ENCODE measurements at places on chromosomes 4 and X.

DNA sequence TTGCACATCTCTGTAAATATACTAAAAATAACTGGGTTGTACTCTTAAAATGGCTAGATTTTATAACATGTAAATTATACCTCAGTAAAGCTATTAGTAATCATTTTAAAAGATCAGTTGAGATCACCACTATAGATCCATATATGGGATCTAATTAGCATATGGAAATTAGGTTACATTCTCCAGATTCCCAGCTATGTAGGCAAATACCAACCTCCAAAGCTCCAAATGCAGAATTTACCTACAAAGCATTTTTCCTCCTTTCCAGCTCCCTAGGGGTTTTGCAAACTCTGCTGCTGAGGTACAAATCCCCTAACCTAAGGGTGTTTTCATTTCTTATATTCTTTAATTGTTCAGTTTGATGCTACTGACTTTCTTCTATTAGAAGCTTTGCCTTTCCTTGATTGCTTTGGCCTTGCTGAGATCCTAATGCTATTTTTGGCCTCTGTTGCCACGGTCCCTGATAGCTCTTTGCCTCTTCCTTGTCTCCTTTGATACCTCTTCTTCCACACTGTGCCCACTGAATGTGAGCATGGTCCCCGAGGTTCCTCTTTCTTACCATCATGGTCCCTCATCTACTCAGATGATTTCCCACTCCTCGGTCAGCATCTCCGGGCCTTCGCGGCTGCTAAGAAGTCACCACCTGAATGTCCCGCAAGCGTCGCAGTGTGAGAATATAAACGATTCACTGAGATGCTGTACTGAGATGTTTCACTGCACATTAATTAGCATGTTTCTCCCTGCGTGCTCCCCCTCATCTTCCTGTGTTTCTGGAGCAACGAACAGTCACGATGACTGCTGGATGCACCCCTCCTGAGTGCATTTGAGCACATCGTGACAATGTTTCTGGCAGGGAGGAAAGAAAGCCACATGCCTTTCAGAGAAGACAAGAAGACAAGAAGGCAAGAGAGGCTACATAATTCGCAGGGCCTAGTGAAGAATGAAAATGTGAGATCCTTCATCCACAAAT, 23.8 kb downstream of the ENPP6 start:
- no peak for DNase-seq

DNA sequence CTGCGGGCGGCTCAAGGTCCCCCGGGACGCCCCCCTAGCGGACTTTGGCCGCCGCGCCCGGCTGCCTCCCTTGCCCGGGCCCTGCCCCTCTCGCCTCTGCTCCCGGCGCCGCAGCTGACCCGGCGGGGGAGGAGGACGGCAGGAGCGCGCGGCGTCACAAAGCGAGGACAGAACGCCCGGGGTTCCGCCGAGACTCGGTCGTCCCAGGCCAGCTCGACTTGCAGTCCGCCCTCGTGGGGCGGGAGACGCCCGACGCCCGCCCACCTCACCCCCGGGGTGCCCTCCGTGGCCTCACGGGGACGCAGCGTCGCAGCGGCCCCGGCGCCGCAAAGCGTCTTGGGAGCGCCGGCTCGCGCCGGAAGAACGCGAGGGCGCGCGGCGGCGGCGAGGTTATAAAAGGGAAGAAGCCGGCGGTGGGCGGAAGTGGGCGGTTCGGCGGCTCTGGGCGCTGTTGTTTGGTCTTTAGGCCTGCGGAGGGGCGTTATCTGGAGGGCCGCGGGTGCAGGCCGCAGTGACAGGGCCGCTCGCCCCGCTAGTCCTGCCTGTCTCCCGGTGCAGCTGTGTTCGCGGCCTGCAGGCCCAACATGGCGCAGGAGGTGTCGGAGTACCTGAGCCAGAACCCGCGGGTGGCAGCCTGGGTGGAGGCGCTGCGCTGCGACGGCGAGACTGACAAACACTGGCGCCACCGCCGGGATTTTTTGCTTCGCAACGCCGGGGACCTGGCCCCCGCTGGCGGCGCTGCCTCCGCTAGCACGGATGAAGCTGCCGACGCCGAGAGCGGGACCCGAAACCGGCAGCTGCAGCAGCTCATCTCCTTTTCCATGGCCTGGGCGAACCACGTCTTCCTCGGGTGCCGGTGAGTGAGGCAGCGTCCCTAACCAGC, at the start of gene CDKN2AIP:
Gene CDKN2AIP, plus strand, starts transcription at position 423 of the 883 bp plus-strand sequence. Its CDS starts 162 bp downstream, at position 585.
- DNase-seq, result peak; percentile 95

- peak; percentile 77 for DNase-seq
These were observed 104.1 kb downstream of the ZAR1 start for GRCh38 chr4:48594180-48594579.

DNA sequence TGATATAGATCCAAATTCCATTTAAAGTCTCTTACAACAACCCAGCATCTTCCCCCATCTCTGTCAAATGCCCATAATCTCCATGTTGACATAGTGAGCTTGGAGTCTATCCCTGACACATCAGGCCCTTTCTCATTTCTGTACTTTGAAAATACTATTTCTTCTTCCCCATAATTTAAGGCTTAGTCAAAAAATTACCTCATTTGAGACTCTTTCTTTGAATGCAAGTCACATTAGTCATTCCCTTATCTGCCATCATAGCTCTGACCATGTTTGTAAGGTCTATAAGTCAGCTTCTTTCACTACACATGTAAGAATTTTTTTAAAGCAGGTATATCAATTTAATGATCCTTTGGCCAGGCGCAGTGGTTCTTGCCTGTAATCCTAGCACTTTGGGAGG, 99.9 kb downstream of the DDX60 start:
- DNase-seq, result no peak

GRCh38 chr4:186297013-186297645, 31.1 kb downstream of the F11 start:
- no peak for DNase-seq

DNA sequence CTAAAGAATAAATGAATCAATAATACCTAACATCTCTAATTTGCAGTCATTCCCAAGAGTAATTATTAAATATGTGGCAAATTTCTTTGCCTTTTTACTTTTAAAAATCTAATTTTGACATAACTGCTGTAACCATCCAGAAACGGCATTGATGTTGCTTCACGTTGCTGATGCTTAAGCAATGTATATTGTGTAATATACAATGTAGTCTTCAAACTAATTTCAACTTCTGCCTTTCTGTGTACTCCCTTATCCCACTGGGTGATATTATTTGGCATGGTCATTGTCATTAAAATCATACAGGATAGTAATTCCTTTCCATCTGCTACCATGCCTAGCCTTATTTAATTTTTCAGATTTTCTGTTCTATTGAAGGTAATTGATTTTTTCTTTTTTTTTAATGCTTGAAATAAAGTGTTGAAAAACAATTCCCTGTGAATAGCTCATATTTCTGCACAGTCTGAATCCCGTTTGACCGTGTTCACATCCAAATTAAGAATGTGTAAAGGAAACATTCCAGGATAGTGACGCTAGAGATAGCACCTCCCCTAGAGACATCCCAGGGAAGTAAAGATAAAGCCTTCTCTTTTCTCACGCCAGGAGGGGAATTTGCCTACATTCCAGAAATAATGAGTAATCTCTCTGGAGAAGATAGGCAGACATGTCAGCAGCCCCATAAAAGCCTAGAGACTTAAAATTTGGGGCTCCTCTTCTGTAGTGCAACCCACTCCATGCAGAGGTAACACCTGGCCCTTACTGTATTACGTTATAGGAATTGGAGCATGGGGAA, 8.6 kb downstream of the FAM200B start:
- DNase-seq, result peak; percentile 19

DNA sequence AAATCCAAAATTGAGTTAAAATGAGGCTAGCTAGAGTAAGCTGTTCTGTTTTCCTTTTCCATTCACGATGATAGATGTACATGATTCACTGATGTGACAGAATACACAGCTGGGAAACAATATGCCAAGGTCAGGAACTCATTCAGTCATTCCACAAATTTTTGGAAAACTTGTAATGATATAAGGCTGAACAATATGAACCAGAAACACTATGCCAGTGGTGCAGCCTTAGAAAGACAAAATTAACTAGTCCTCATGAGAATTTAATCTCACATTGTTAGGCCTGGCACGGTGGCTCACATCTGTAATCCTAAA, 50.0 kb upstream of the NDST3 start:
- no peak for DNase-seq

DNA sequence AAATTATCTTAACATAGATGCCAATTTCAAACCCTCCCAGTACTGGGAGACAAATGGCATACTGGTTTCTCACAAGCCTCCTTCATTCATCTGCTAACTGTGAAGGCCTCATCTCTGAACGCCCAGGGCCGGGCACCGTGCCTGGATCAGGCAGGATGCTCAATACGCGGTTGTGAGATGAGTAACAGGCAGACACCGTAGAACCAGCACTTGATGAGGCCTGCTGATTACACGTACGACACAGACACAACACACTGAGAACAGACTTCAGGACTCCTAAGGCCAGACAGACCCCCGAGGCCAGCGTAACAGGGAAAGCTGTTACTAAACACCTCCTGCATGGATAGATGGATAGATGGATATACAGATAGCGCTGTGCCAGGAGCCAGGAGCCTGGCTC, 154.6 kb downstream of the AFAP1 start:
- DNase-seq, result no peak

GRCh38 chr4:53908661-53909078, 155.7 kb downstream of the CHIC2 start:
- DNase-seq, result peak; percentile 59

DNA sequence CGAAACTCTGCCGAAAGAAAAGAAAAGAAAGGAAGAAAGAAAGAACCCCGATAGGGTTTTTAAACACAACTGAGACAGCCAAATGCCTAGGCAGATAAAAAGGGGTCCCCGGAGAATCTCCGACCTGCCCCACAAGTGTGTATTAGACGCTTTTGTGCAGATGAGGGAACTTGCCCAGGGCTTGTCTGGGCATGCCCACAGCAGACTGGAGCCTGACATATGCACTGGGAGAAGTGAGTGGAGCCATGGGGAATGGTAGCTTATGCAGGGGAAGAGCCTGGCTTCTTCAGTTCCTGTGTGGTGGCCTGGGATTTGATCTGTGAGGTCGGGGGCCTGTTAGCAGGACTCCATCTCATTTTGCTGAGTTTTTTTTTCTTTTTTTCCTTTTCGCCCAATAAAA, 199.0 kb downstream of the GPC3 start:
- DNase-seq, result no peak

DNA sequence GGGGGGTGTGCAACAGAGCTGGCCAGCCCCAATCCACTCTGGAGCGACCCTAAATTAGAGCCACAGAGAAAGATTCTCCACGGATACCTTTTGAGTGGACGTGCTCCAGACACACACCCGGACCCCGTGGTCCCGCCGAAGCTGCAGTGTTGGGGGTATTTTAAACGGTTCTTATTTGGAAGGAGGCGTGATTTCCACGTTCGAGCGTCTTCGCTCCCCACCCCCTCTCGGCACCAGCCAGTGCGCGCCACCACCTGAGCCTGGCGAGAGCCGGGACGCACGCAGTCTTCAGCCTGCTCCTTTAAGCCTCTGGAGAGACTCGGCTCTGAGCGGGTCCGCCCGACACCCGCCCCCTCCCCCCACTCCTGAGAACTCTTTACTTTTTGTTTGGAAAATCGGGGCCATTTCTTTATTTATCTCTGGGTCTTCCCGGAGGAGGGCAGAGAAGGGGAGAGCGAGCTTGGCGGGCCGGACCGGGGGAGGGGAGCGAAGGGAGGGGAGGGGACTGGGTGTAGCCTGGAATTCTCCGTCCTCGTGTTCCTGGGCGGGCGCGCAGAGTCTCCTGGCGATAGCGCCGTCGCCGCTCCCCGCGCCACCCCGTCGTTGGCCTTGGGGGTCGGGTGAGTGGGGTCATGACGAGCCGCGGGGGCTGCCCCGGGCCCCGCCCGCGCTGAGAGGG, 668 bp upstream of the PTCHD1 start:
- no peak for DNase-seq

DNA sequence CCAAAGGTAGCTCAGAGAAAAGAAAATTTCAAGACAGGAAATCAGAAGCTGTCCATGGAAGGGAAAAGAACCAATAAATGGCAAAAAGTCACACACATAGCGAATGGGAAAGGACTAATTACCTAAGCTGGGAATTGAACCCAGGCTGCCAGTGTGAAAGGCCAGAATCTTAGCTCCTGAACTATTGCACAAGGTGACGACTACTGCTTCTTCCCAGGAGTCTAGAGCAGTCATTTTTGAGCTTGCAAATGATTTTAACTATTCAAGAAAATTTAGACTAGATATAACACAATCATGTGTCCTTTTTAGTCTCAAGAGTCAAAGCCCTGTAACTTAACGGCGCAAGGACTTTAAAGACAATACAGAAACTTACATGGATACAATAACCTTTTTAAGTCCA, 34.1 kb upstream of the ZNF81 start:
- DNase-seq, result no peak

- DNase-seq, result no peak
These were observed 23.1 kb downstream of the ACSL1 start for GRCh38 chr4:184802697-184803015.

GRCh38 chrX:38494239-38494823, 67.0 kb upstream of the TSPAN7 start:
- DNase-seq, result no peak

DNA sequence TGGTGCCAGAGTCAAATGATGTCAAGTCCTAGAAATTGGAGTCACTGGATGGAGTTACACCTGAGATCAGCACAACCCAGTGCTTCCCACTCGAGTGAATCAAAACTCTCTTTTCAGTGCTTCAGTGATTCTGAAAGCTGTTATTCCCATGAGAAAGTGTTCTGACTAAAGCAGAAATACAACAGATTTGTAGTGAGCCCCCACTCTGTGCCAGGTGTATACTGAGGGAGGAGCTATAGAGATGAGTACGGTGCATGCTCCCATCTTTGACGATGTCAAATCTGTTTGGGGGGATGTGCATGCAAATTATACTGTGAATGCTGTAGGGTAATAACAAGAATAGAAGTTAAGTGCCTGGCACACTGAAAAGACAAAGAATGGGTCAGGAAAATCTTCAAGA, 330.2 kb downstream of the HS3ST1 start:
- DNase-seq, result no peak

GRCh38 chrX:7060444-7060843, 87.1 kb upstream of the STS start:
- no peak for DNase-seq

GRCh38 chr4:72243641-72244040, 211.8 kb downstream of the NPFFR2 start:
- DNase-seq, result no peak

GRCh38 chr4:151035911-151036310, 20.8 kb upstream of the LRBA start:
- DNase-seq, result no peak

DNA sequence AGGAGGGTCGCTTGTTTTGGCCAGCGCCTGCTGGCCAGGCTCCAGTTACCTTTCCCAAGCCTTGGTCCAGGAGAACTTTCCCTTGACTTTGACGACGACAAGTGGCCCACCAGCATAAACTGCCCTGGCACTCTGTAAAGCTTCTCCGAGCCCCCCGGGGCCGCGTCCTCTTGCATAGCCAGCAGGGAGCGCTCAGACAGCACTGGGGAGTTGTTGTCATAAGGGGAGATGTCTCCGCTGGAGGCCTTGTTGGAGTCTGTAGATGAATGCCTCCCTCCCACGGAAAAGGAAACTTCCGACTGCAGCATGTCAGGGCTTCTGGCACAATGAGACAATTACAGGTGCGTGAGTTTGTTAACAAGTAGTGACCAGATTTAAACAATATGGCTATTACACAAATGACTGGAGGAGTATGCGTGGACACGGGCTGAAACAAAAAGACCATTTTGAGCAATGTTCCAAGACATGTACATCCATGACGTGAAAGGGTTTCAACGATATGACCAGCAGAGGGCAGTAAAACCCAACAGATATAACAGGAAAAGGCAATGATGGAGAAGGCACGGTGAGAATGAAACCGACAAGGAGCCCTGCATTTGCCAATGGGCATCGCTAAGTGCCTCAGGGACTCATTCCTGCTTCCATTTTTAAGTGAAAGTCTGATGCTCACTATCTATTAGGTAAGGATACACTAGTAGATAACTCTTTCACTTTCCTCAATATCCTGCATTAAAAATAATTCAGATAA, 33.0 kb downstream of the HCCS start:
- DNase-seq, result no peak
